ENCODE measurements at places on chromosomes 3 and 15.

DNA sequence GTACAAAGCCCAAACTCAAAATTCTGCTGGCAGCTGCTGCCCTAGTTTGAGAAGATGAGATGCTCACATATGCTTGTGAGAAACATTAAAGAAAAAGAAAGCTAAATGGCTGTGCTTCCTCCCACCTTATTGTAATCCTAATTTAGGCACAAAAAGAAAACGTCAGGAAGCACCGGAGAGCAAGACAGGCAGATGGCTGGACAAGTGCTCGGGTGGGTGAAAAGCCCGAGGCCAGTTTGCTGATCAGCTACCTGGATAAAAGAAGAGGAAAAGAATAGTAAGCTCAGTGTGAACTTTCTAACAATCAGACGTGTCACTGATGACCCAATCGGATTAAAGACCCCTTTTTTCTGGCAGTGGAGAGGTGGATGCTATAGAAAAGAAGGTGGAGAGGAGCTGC is 368.0 kb upstream of the ATP10A start:
- DNase-seq: no peak

- DNase-seq: peak; percentile 85
These were observed 125.8 kb upstream of the GALNT15 start for GRCh38 chr3:16048435-16049318.

GRCh38 chr3:148861277-148861869 is 3.7 kb upstream of the CPA3 start:
- peak; percentile 65 for DNase-seq

- DNase-seq: no peak
These were observed 40.1 kb upstream of the MTMR10 start for GRCh38 chr15:31031471-31032067.

DNA sequence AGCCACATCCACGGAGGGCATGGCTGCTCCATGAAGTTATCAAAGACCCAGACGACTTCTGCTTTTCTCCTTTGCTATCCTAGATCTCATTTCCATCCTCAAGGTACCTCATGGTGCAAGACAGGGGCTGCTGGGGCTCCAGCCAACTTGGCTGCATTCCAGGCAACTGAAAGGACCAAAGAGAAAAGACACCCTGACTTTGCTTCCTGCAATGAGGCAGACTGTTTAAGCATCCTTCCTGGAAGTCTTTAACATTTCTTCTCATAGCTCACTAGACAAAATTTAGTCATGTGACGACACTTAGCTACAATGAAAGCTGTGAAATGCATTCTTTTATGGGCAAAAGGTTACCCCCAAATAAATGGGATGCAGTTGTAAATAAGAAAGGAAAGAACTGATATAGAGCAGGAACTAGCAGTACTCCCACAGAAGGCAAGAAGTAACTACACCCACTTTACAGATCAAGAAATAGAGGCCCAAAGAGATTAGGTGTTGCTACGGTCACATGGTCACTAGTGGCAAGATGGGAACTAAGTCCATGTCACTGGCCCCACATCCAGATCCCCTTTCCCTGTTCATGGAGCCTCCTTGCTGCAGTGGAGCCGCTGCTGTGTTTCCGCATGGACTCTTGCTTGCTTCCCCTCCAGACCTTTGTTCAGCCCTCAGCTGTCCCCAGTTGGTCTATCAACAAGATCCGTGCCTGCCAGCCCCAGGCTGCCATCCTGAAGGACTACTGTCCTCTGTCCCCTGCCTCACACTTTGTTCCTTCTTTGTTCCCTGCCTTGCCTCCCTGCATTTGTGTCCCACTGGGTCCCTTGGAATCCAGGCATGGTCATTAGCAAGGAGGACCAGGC is 107.0 kb downstream of the XXYLT1 start:
- peak; percentile 42 for DNase-seq

DNA sequence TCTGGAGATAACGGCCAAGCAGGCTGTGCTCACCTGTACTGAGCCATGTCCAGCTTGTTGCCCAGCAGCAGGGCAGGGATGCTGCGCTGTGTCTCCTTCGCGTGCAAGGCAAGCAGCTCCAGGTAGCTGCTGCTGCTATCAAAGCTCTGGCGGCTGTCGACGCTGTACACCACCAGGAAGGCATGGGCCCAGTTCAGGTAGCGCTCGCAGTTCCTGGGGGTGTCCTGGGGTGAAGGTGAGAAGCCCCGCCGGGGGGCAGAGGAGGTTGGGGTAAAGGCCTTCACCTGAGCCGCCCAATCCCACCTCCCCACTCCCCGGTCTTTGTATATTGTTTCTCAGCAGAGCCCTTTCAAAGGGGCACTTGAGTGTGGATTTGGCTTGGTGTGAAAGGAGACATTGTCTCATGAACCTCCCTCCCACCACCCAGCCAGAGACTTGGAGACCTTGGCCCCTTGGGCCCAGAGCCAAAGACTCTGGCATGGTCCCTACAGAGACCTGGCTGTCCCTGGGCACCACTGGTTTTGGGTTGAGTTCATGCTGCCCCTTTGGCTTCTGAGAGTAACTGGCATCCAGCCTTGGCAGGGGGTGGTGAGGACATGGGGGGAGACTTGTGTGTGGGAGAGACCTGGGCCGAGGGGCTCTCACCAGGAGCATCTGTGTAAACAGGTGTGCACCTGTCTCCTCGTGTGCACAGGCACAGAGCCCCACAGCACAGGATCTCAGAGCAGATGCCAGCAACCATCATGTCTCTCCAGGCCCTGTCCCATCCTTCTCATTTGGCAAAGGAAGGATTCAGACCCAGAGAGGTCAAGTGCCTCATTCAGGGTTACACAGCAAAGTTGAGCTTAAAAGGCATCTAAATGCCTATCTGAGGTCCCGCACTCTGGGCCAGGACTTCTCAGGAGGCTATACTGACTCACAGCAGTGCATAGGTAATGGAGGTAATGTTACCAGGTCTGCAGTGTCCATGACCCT is 9.1 kb downstream of the RASL12 start:
- DNase-seq: no peak

GRCh38 chr15:42494998-42495360 is 455 bp upstream of the SNAP23 start:
- no peak for DNase-seq

DNA sequence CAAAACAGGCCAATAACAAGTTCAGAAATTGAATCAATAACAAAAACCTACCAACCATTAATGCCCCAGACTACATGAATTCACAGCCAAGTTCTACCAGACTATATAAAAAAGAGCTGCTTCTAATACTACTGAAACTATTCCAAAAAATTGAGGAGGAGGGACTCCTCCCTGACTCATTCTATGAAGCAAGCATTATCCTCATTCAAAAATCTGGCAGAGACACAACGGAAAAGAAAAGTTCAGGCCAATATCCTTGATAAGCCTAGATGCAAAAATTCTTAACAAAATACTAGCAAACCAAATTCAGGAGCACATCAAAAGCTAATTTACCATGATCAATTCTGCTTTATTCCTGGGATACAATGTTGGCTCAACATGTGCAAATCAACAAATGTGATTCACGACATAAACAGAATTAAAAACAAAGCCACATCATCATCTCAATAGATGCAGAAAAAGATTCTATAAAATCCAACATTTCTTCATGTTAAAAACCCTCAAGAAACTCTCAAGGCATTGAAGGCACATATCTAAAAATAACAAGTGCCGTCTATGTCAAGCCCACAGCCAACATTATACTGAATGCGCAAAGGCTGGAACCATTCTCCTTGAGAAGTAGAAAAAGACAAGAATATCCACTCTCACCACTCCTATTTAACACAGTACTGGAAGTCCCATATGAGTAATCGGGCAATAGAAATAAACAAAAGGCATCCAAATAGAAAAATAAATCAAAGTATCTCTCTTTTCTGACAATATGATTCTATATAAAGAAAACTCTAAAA is 573.6 kb upstream of the GRM7 start:
- no peak for DNase-seq

DNA sequence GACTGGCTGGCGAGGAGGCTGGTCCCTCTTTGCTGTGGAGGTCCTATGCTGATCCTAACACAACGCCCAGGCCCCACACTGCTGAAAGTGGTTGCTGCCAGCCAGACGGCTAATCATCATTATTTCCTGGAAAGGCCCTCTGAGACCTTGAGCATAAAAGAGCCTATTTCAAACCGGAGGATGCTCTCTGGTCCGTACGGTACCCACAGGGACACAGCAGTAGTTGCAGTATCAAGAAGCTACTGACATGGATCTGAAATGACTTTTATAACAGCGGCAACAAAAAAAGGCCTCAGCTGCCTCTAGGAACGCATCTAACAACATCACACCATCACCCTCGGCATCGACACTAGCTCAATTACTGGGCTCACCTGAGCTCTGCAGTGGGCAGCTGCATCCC is 59.1 kb upstream of the FOXB1 start:
- DNase-seq: no peak

- no peak for DNase-seq
These were observed 3.2 kb upstream of the ATP13A3 start for GRCh38 chr3:194489736-194490612.

GRCh38 chr15:61742591-61742990 is 317.7 kb downstream of the VPS13C start:
- no peak for DNase-seq

- no peak for DNase-seq
These were observed 2.5 kb downstream of the PDZRN3 start for GRCh38 chr3:73622091-73622805.

- peak; percentile 27 for DNase-seq
These were observed 516.7 kb downstream of the FOXP1 start for GRCh38 chr3:71066849-71067261.

DNA sequence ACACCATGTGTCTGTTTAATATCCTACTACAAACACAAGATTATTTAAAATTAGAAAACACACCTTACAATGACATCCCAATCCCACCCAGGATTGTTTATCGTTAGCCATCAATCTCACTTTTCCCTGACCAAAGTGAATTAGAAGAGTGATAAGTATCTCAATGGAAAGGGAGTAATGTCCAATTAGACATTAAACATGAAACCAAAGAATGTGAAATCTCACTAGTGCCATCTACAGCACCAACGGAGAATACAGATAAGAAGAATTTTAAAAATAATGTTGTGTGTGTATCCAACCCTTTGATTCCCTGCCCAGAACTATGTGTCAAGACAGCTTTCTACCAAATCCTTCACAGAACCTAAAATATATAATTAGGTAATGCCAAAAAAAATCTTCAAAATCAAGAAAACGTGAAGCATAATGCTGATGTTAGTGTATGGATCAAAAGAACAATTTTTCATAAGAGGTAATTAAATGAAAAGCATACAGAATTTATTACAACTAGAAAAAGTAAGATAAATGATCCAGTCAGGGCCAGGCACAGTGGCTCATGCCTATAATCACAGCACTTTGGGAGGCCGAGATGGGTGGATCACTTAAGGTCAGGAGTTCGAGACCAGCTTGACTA is 64.2 kb downstream of the SCAPER start:
- peak; percentile 51 for DNase-seq

Data from OCI-M1 (cell line).